Thyroid gland (tissue), 4 donors: ENCODE measurements at places on chromosomes 4 and X. TPM values are rescaled to one million over a fixed set of nuclear protein-coding genes. Genes with fewer than 3 reads are reported as not detected.
A peak's percentile ranks its signal among the peaks of the same experiment; 100 is the strongest.

- no peaks in the 10 kb centered on the region for H3K36me3 ChIP-seq
- no peak overlapping the region for H3K4me3 ChIP-seq
- H3K27ac ChIP-seq, result no peak overlapping the region
- no peaks in the 10 kb centered on the region for H3K27me3 ChIP-seq
These were observed 42.4 kb upstream of the GATB start for GRCh38 chr4:151803246-151803645.

DNA sequence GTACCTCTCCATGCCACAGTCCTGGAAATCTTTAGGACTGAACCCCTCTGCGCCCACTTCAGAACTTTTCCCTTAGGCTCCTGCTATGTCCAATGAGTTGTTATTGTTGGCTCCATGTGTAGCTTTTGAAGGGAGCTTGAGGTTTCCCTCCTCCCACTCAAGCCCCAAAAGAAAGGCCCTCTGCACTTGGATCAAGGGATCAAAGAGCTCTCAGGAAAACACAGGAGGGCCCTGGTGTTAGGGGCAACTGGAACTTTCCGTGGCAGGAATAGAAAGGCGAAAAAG, 135.0 kb downstream of the RASL11B start:
- DNase-seq, result no peak
- no peak overlapping the region for H3K4me3 ChIP-seq
- peak overlapping the region; percentile 15 for H3K27ac ChIP-seq

DNA sequence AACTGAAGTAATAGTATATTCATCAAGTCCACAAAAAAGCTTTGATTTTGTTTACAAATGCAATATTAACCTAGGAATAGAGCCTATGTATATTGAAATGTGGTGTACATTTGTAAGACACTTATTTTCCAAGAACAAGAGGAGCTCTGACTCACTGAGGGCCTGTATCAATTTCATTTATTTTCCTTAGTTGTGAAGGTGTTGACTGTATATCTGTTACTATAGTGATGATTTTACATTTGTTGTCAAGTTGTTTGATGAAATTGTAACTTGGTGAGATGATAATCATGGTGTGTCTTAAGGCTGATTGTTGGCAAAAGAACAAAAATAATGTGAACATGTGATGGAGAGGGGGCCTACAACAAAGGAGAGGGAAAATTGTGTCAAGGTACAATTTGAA, 274.9 kb upstream of the TEX13A start:
- H3K4me3 ChIP-seq, result no peak overlapping the region
- no peaks in the 10 kb centered on the region for H3K36me3 ChIP-seq
- no peak for DNase-seq
- H3K27ac ChIP-seq, result no peak overlapping the region
- H3K27me3 ChIP-seq, result no peaks in the 10 kb centered on the region

DNA sequence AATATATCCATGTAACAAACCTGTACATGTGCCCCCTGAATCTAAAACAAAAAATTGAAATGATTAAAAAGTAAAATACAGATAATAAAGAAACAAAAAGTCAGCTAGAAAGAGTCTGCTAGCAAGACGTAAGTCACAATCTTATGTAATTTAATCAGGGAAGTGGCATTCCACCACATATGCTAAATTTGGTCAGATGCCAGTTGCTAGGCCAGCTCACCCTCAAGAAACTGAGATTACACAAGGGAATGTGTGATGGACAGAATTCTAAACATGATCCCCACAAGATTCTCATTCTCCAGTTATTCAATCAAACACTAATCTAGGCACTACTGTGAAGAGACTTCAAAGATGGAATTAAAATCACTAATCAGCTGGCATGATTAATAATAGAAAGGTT, 689.3 kb downstream of the CENPC start:
- no peak for DNase-seq
- H3K4me3 ChIP-seq, result no peak overlapping the region
- H3K27ac ChIP-seq, result no peak overlapping the region
- H3K36me3 ChIP-seq, result no peaks in the 10 kb centered on the region
- H3K27me3 ChIP-seq, result no peaks in the 10 kb centered on the region

DNA sequence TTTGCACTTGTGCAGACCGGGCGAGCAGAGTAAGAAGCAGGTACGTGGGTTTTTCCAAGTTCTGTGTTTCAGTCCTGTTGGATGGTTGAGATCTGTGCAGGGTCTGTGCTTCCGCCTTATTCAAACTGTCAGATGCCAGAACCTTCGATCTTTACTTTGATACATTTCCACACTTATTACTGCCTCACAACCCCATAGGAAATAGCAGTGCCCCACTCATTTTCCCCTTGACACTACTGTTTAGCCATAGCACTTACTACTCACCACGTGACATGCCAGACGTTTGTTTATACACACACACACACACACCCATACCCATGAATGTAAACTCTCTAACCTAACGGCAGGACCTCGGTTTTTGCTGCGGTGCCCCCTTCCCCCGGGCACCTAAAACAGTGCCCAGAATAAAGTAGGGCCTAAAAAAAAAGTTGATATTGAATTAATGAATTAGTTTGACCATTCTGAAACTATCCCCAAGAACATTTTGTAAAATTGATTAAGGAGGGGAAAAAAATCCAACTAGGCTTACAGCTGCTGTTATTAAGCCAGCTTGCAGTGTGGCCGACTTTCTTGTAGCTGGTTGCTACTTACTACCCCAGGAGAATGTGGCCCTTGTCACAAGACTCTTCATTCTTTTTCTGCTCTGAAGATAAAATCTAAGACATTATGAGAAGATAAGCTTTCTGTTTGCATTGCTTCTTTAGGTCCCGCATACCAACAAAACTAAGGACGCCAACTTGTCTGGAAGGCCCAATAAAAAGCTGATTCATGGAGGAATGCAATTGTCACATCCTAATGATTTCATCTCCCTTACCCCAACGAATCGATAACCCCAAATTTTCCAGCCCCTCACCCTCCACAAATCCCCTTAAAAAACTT, 704 bp upstream of the SEPSECS start:
- H3K36me3 ChIP-seq, result no peaks in the 10 kb centered on the region
- H3K4me1 ChIP-seq, result peaks cover 22% of the 10 kb centered on the region
- peak overlapping the region; percentile 79 for H3K4me3 ChIP-seq

- no peak overlapping the region for H3K27ac ChIP-seq
- H3K4me1 ChIP-seq, result no peaks in the 10 kb centered on the region
- no peaks in the 10 kb centered on the region for H3K36me3 ChIP-seq
These were observed 32.6 kb downstream of the BEND4 start for GRCh38 chr4:42119886-42120285.

PPEF2 gene
- not detected for total RNA-seq

QDPR gene
- total RNA-seq, result 4.0 TPM
